ENCODE measurements at places on chromosomes 4 and X.

GRCh38 chrX:49809891-49810632, 19.0 kb upstream of the PAGE4 start:
- DNase-seq, result no peak

DNA sequence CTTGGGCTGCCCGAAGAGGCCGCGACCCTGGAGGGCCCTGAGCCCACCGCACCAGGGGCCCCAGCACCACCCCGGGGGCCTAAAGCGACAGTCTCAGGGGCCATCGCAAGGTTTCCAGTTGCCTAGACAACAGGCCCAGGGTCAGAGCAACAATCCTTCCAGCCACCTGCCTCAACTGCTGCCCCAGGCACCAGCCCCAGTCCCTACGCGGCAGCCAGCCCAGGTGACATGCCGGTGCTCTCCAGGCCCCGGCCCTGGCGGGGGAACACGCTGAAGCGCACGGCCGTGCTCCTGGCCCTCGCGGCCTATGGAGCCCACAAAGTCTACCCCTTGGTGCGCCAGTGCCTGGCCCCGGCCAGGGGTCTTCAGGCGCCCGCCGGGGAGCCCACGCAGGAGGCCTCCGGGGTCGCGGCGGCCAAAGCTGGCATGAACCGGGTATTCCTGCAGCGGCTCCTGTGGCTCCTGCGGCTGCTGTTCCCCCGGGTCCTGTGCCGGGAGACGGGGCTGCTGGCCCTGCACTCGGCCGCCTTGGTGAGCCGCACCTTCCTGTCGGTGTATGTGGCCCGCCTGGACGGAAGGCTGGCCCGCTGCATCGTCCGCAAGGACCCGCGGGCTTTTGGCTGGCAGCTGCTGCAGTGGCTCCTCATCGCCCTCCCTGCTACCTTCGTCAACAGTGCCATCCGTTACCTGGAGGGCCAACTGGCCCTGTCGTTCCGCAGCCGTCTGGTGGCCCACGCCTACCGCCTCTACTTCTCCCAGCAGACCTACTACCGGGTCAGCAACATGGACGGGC, 579 bp downstream of the ABCD1 start:
- no peak for DNase-seq

GRCh38 chr4:3302173-3302785, 9.5 kb downstream of the RGS12 start:
- DNase-seq, result no peak

DNA sequence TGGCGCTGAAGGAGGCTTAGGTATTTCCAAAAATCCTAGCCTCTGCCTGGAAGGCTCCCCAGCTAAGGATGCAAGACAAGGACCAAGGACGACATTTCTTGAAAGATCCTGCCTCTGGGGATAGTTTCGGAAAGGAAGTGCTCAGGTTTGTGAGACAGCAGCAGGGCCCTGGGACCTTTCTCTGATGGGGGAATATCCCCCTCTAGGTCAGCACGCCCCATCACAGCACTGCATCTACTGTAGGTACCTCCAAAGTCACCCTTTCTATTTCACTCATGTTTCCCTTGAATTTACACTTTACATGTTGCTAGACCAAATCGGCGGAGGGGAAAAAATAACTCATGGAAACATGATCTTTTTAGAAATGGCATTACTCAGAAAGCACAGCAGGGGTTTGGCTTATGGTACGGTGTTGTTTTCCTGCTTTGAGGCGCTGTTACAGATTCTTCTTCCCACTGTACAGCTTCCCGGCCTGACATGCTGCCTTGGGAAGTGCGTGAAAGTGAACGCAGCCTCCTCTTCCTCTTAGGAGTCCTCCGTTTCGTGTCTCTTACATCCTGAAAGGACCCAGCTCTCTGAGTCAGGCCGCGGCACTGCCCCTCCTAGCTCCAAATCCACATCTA, 77.2 kb upstream of the DHRSX start:
- no peak for DNase-seq

DNA sequence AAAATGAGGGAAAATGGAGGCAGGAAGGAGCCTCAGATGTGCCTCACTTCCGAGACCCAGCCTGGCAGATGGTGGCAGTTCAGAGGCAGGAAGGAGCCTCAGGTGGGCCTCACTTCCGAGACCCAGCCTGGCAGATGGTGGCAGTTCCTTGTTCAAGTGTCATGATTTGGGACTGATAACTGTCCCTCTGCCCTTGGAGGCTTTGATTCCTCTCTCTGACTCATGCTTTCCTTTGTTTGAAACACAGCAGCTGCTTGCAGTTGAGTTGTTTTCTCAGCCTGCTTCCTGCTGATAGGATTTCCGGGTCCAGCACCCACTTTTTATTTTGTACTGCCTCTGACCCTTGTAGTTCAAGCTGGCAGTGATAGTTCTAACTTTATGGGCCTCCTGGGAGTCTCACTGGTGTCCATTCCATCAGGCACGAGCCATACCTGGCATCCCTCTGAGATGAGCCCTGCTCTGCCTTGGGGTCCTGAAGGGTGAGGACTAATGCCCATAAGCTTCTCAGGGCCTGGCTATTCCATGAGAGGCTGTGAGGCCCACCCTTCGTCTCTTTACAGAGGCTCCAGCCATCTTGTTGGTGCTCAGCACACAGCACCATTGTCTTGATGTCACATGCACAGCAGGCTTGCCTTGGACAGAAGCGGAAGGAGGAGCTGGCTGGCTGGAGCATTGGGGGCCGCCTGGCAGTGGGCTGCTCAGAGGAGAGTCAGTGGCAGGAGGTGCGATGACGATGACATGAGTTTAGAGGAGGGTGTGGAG, 13.0 kb downstream of the RGS12 start:
- no peak for DNase-seq

DNA sequence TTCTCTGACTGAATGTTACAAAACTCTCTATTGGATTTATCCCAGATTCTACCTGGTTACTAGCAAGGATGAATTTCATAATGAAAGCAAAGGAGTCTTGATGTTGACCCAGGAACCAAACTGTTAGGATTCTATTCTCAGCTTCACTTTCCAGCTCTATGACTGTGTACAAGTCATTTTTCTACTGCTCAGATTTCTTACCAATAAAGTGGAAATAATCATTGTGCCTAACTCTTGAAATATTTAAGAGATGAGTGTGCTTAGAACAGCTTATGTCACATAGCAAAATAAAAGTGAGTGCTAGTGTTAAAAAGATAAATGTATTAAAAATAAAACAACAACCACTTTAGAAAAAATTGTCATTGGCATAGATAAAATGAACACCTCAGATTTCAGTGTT, 45.6 kb downstream of the EPHA5 start:
- no peak for DNase-seq

GRCh38 chrX:148540671-148541583, 40.5 kb downstream of the AFF2 start:
- DNase-seq, result no peak

- DNase-seq, result no peak
These were observed 17.0 kb upstream of the NELFA start for GRCh38 chr4:2025817-2026216.
